MCF 10A (cell line): ENCODE measurements at places on chromosomes 7 and 10.

DNA sequence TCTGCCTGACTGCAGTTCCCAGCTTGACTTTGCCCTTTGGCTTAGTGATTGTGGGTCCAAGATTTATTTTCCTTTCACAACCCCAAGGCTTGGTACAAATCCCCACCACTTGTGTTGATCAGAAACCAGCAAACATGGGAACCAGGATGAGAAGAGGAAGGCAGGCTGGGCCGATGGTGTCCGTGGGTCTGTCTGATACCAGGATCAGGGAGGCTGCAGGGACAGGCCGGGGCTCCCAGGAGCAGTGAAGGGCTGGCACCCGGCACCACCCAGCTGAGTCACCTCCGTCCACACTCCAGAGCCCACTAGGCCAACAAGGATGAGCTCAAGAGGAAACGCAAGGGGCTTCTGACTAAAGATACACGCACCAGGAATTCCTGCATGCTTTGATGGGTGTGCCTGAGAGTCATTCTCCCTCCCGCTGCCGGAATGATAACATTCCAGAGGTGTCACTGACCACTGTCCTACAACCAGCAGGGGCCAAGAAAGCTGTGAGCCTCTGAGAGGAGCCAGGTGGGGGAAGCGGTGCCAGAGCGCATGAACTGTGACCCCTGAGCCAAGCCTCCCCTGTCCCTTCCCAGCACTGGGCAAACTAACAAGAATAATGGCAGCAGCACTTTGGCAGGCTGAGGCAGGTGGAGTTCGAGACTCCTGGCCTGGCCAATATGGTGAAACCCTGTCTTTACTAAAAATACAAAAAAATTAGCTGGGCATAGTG, 29.2 kb upstream of the PROSER2 start:
- no peak overlapping the region for H3K4me3 ChIP-seq
- DNase-seq: peak; percentile 55
- peaks cover 17% of the 10 kb centered on the region for H3K4me1 ChIP-seq
- H3K36me3 ChIP-seq: no peaks in the 10 kb centered on the region
- H3K27ac ChIP-seq: peak overlapping the region; percentile 21

DNA sequence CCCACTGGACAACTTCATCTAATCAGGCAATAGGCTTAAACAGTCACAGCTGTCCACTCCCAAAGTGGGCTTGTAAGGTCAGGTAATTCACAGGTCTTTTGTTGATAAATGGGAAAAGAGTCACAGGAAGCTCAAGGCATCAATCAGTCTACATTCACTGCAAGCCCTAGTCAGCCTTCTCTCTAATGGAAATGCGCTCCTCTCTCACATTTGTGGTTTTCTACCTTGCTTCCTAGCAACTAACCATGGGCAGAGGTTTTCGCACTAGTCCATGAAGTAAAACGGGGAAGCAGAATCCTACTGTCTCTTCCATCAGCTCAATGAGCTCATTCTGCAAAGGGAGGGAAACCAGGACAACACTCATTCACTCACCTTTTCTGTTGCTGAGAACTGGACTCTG, 53.5 kb upstream of the APBB1IP start:
- no peak for DNase-seq
- H3K4me3 ChIP-seq: no peak overlapping the region
- no peaks in the 10 kb centered on the region for H3K27me3 ChIP-seq
- H3K36me3 ChIP-seq: no peaks in the 10 kb centered on the region
- no peaks in the 10 kb centered on the region for H3K4me1 ChIP-seq
- H3K27ac ChIP-seq: no peak overlapping the region

DNA sequence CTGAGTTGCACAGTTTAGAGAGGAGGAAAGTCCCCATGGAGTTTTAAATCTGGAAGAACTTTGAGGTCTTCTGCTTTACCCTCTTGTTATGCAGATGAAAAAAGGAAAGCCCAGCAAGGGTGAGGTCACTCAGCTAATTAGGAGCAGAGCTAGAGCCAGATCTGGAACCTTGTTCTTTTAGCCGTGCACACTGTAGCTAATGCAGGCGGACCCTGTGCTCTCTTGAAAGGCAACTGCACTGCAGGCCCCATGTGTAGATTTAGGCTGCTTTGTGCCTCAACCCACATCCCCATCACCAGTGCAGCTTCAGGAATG, 63.4 kb downstream of the SYPL1 start:
- H3K36me3 ChIP-seq: no peaks in the 10 kb centered on the region
- peaks cover 21% of the 10 kb centered on the region for H3K4me1 ChIP-seq
- DNase-seq: no peak
- H3K27ac ChIP-seq: no peak overlapping the region
- no peak overlapping the region for H3K4me3 ChIP-seq

GRCh38 chr7:4266270-4267040, 415.6 kb upstream of the FOXK1 start:
- H3K27me3 ChIP-seq: no peaks in the 10 kb centered on the region
- H3K4me1 ChIP-seq: peaks cover 5% of the 10 kb centered on the region
- H3K36me3 ChIP-seq: no peaks in the 10 kb centered on the region

DNA sequence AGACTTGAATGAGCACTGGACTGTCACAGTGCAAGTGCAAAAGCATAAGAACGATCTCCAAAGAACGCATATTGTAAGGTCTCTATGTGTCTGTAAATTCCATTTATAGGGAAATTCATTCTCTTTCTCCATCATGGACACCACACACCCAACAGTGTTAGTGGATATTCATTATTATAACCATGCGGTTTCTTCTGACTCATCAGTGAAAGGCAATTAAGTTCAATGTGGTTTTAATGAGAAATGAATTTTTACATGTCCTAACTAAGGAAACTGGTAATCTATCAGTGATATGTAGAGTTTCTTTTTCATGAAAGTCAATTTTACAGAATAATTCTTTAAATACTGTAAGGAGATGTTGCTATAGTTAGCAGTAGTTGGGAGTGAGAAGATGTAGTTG, 25.9 kb downstream of the GIMAP8 start:
- no peak overlapping the region for H3K4me3 ChIP-seq
- no peaks in the 10 kb centered on the region for H3K27me3 ChIP-seq
- H3K36me3 ChIP-seq: no peaks in the 10 kb centered on the region
- DNase-seq: no peak
- no peak overlapping the region for H3K27ac ChIP-seq
- peaks cover 14% of the 10 kb centered on the region for H3K4me1 ChIP-seq

DNA sequence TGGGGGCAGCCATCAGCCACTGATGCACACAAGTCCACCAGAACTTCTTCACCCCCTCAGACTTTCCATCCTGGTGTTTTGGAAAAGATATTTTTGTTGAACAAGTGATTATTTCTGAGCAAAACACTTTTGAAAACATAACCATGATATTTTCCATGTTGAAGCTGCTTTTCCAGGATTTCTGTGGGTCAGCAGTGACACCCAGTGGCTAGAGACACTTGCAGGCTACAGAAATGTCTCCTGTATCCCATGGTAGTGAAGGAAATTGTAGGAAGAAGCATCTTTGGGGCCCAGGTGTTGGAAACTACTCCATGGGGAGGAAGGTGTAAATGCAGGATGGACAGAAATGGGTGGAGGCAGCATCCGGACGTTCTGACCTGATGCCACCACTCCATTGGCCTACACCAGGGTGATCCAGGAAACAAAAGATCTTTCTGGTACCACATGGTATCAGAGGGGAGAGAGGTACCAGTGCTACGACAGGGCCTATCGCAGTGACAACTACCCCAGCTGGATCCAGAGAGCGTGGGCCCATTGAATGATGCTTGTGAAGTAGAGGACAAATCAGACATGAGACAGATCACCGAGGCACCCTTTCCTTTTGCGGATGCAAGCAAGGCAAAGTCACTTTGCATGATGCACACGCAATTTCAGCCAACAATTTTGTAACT, 111.7 kb upstream of the COBL start:
- H3K36me3 ChIP-seq: no peaks in the 10 kb centered on the region
- no peak overlapping the region for H3K27ac ChIP-seq
- no peaks in the 10 kb centered on the region for H3K4me1 ChIP-seq
- peak; percentile 25 for DNase-seq

GRCh38 chr10:30014511-30014910, 44.9 kb downstream of the JCAD start:
- peaks cover 10% of the 10 kb centered on the region for H3K27me3 ChIP-seq
- no peak overlapping the region for H3K27ac ChIP-seq
- no peaks in the 10 kb centered on the region for H3K36me3 ChIP-seq
- H3K4me1 ChIP-seq: peaks cover 6% of the 10 kb centered on the region
- no peak overlapping the region for H3K4me3 ChIP-seq

DNA sequence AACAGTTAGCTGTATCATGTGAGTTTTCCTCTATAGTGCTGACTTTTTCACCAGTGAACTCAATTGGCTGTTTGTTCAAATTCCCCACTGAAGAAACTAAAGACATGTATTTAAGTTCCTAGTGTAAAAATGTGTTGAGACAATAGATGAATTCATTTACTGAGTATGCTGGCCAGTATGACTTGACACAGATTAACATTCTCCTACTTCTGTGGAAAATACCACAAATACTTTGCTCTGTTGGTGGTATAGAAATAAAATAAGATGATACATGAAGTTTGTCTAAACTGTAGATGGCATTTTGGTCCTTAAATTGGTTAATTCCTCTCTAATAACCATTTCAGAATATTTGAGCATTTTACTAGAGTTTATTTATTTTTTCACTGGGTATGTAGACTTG, 227.7 kb upstream of the TEX47 start:
- no peak overlapping the region for H3K27ac ChIP-seq
- no peak overlapping the region for H3K4me3 ChIP-seq
- no peak for DNase-seq
- no peaks in the 10 kb centered on the region for H3K27me3 ChIP-seq
- peaks cover 5% of the 10 kb centered on the region for H3K36me3 ChIP-seq

- peaks cover 4% of the 10 kb centered on the region for H3K36me3 ChIP-seq
Observed at GRCh38 chr10:128463991-128464760, 338.0 kb upstream of the MKI67 start.

- DNase-seq: no peak
- H3K4me1 ChIP-seq: peaks cover 18% of the 10 kb centered on the region
- no peak overlapping the region for H3K27ac ChIP-seq
- no peak overlapping the region for H3K4me3 ChIP-seq
- H3K36me3 ChIP-seq: peaks cover 13% of the 10 kb centered on the region
Observed at GRCh38 chr10:22438711-22439110, 93.4 kb downstream of the SPAG6 start.

DNA sequence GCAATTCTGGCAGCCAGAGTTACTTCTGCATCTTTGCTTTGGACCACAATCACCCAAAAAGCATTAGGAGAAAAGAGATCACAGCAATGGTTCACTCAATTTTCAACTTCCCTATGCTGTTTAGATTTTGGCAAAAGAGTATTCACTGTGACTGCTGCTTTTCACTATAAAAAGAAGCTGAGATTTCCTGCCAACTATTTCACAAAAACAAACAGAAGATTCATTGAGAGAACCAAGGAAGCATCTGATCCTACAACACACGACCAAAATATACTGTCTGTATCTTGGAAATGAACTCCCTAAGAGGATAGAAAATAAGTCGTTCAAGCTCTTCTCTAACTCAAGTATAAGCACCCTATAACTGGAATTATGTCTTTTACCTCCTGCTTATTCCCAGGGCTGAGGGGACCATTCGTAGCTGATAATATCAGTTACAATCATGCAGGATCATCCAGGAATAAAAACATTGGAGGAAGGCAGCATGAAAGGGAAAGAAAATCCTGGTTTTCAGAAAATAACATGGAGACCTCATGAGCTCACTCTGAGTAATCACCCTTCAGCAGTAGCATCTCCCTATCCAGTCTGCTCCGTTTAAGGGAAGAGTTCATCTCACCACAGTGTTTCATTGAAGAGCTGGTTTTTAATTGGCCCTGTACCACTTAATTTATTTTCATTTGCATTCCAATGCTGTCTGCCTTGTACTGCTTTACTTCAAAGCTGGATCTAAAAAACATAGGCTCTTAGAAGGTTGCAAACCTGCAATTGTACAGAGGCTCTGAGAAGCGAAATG, 256.2 kb downstream of the PAXIP1 start:
- no peaks in the 10 kb centered on the region for H3K36me3 ChIP-seq
- DNase-seq: no peak
- H3K27me3 ChIP-seq: no peaks in the 10 kb centered on the region

GRCh38 chr7:85997515-85997914, 646.2 kb upstream of the GRM3 start:
- no peaks in the 10 kb centered on the region for H3K4me1 ChIP-seq
- no peaks in the 10 kb centered on the region for H3K27me3 ChIP-seq
- H3K4me3 ChIP-seq: no peak overlapping the region
- no peaks in the 10 kb centered on the region for H3K36me3 ChIP-seq

- H3K4me1 ChIP-seq: peaks cover 48% of the 10 kb centered on the region
- H3K4me3 ChIP-seq: no peak overlapping the region
- no peak for DNase-seq
- H3K36me3 ChIP-seq: peaks cover 20% of the 10 kb centered on the region
- H3K27me3 ChIP-seq: no peaks in the 10 kb centered on the region
Observed at GRCh38 chr10:79147796-79148451, 79.2 kb downstream of the ZMIZ1 start.

DNA sequence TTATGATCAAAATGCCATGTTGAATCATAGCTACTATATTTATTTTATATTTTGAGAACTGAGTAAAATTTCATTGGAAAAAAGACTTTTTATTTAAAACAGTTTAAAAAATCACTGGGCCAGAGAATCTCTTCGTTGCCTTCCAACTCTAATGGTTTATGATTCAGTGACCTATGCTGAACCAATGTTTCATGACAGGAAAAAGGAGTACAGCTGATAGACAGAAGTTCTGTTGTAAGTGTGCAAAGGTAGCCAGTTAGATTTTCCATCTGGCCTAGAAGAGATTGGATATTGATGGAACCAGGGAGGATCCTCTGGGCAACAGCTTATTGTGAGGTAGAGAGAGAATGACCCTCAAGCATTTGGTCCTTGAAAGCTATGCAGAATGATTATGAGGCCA, 745.8 kb downstream of the SUGCT start:
- H3K4me3 ChIP-seq: no peak overlapping the region
- no peaks in the 10 kb centered on the region for H3K27me3 ChIP-seq
- no peak for DNase-seq
- no peaks in the 10 kb centered on the region for H3K36me3 ChIP-seq
- H3K27ac ChIP-seq: no peak overlapping the region
- H3K4me1 ChIP-seq: peaks cover 3% of the 10 kb centered on the region

- H3K27ac ChIP-seq: no peak overlapping the region
- H3K4me3 ChIP-seq: no peak overlapping the region
- H3K27me3 ChIP-seq: no peaks in the 10 kb centered on the region
- no peaks in the 10 kb centered on the region for H3K36me3 ChIP-seq
- peak; percentile 11 for DNase-seq
- peaks cover 8% of the 10 kb centered on the region for H3K4me1 ChIP-seq
Observed at GRCh38 chr7:65746398-65746669, 126.5 kb upstream of the VKORC1L1 start.

DNA sequence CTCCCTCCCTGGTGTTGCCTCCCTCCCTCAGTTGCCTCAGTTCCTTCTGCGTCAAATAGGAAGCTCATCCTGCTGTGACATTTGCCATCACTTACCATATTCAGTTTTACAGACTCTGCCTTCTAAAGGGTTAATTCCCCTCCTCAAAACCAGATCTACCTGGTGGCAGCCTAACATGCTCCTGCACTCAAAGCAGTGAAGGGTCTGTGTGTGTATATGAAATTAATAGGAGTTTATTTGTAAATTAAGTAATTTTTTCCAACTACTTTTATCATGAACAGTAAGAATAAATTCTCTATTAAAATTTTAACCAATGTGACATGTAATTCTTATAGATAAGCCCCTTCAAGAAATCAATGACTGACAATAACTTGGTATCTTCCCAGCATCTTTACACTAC, 158.6 kb upstream of the INSYN2A start:
- no peaks in the 10 kb centered on the region for H3K4me1 ChIP-seq
- H3K36me3 ChIP-seq: peaks cover 25% of the 10 kb centered on the region
- no peak overlapping the region for H3K27ac ChIP-seq
- H3K4me3 ChIP-seq: no peak overlapping the region
- H3K27me3 ChIP-seq: no peaks in the 10 kb centered on the region

GRCh38 chr7:134763960-134764359, 15.5 kb upstream of the CALD1 start:
- H3K27ac ChIP-seq: no peak overlapping the region
- no peak for DNase-seq
- H3K36me3 ChIP-seq: no peaks in the 10 kb centered on the region
- no peak overlapping the region for H3K4me3 ChIP-seq
- peaks cover 6% of the 10 kb centered on the region for H3K4me1 ChIP-seq
